Large intestine (tissue), 12 donors: ENCODE measurements at places on chromosomes 2 and 18. TPM values are rescaled to one million over a fixed set of nuclear protein-coding genes. Genes with fewer than 3 reads are reported as not detected.

- no peaks in the 10 kb centered on the region for H3K27me3 ChIP-seq
- peaks cover 25% of the 10 kb centered on the region for H3K4me1 ChIP-seq
These were observed 40.5 kb upstream of the SH3BP4 start for GRCh38 chr2:234911271-234911670.

DNA sequence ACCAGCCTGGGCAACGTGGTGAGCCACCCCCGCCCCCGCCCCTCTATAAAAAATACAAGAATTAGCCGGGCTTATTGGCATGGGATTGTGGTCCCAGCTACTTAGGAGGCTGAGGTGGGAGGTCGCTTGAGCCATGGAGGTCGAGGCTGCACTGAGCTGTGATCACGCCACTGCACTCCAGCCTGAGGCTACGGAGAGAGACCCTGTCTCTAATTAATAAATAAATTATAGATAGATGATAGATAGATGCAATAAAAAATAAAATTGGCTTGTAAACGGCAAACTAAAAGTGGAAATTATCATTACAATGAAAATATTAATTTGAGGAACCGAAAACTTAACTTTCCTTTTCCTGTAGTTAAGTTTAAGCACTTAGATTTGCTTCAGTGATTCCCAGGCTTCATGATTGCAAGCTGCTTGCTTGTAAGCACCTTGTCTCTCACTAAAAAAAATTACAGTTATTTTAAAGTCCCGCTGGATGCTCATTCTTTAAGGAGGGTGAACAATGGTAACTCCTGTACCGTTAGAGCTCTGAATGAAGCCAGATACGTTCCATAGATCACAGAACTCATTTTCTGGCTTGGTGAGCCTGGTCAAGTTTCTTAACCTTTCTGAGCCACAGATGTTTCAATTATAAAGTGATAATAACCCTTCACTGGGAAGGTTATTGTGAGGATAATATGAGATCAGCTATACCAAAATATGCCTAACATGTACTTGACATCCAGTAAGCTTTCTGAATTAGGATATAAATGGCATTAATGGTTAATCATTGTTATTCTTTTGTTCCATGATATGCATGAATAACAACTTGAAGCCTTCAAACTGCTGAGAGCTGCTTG, 9.3 kb upstream of the NARS1 start:
- H3K4me3 ChIP-seq = peak overlapping the region; percentile 73
- H3K27me3 ChIP-seq = no peaks in the 10 kb centered on the region
- DNase-seq = no peak
- peak overlapping the region; percentile 62 for H3K27ac ChIP-seq

- H3K4me1 ChIP-seq = no peaks in the 10 kb centered on the region
- peak; percentile 19 for DNase-seq
- H3K4me3 ChIP-seq = no peak overlapping the region
- no peaks in the 10 kb centered on the region for H3K27me3 ChIP-seq
- H3K36me3 ChIP-seq = peaks cover 42% of the 10 kb centered on the region
These were observed 42.1 kb downstream of the FARSB start for GRCh38 chr2:222613715-222614331.

- peak overlapping the region; percentile 83 for H3K27ac ChIP-seq
- peak; percentile 67 for DNase-seq
- no peaks in the 10 kb centered on the region for H3K4me1 ChIP-seq
These were observed 1.2 kb downstream of the STK17B start for GRCh38 chr2:196170213-196170605.

FAM124B gene
- 1.8 TPM for polyA plus RNA-seq

- H3K27me3 ChIP-seq = peaks cover 4% of the 10 kb centered on the region
- no peak overlapping the region for H3K27ac ChIP-seq
- peaks cover 2% of the 10 kb centered on the region for H3K4me1 ChIP-seq
- H3K4me3 ChIP-seq = no peak overlapping the region
- H3K36me3 ChIP-seq = no peaks in the 10 kb centered on the region
- peak; percentile 62 for DNase-seq
These were observed 141.1 kb downstream of the EN1 start for GRCh38 chr2:118706371-118706770.

- peaks cover 38% of the 10 kb centered on the region for H3K4me1 ChIP-seq
- peak; percentile 91 for DNase-seq
- H3K36me3 ChIP-seq = no peaks in the 10 kb centered on the region
- no peaks in the 10 kb centered on the region for H3K27me3 ChIP-seq
- peak overlapping the region; percentile 89 for H3K27ac ChIP-seq
These were observed 24.9 kb upstream of the TTR start for GRCh38 chr18:31566576-31567306.

TMEM247 gene
- not detected for polyA plus RNA-seq

DNA sequence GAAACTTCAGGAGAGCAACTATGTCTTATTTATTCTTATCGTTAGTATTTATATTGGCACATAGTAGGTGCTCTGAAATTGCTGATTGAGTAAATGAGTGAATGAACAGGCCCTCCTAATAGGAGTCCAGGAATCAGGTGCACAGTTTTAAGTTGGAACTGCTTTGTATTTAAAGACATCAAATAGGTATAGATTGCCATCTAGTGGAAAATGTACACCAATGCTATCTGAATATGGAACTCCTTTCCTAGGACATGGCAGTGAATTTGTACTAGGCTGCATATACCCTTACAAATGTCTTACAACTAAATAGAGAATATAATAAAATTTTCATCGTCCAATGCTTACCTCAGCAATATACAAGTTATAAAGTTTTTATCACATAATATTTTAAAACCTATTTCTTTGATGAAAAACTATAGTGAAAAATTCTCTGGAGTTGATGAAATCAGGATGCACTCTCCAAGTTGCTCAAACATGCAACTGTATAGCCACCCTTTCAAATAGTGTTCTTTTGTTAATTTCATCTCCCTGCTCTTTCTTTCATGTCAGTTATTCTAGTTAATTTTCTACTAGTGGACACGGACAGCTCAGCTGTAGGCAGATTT, 318.9 kb upstream of the SYT4 start:
- no peak for DNase-seq
- no peaks in the 10 kb centered on the region for H3K27me3 ChIP-seq
- no peak overlapping the region for H3K4me3 ChIP-seq
- H3K27ac ChIP-seq = no peak overlapping the region
- no peaks in the 10 kb centered on the region for H3K36me3 ChIP-seq
